ENCODE measurements at places on chromosomes 1 and 21. TPM values are rescaled to one million over a fixed set of nuclear protein-coding genes. Genes with fewer than 3 reads are reported as not detected.

LAPTM5 gene
- total RNA-seq = 11.4 TPM

A3GALT2 gene
- total RNA-seq = not detected

MSH4 gene
- 0.19 TPM for total RNA-seq

SEMA4A gene
- 0.75 TPM for total RNA-seq

FABP3 gene
- total RNA-seq = 2,591 TPM

CD84 gene
- 1.3 TPM for total RNA-seq

TSPAN2 gene
- total RNA-seq = 9.7 TPM

MPC2 gene
- total RNA-seq = 214 TPM

JAM2 gene
- 13.1 TPM for total RNA-seq

UBL4B gene
- total RNA-seq = not detected

RRP15 gene
- total RNA-seq = 24.3 TPM

TMPRSS3 gene
- total RNA-seq = not detected

KCNH1 gene
- not detected for total RNA-seq

IL12RB2 gene
- total RNA-seq = 0.25 TPM

ELAVL4 gene
- total RNA-seq = not detected

GCSAML gene
- 0.34 TPM for total RNA-seq

GORAB gene
- total RNA-seq = 7.6 TPM

GUCA2B gene
- not detected for total RNA-seq

SPRR5 gene
- total RNA-seq = not detected

KLHDC8A gene
- not detected for total RNA-seq

CFHR3 gene
- not detected for total RNA-seq

AKNAD1 gene
- total RNA-seq = not detected

FLG2 gene
- total RNA-seq = not detected

CLIC6 gene
- total RNA-seq = 7.5 TPM

TNFAIP8L2 gene
- total RNA-seq = 1.6 TPM

All from heart left ventricle (tissue), 16 donors.